RPMI7951 (cell line): ENCODE measurements at places on chromosomes 6 and 20. TPM values are rescaled to one million over a fixed set of nuclear protein-coding genes. Genes with fewer than 3 reads are reported as not detected.

DNA sequence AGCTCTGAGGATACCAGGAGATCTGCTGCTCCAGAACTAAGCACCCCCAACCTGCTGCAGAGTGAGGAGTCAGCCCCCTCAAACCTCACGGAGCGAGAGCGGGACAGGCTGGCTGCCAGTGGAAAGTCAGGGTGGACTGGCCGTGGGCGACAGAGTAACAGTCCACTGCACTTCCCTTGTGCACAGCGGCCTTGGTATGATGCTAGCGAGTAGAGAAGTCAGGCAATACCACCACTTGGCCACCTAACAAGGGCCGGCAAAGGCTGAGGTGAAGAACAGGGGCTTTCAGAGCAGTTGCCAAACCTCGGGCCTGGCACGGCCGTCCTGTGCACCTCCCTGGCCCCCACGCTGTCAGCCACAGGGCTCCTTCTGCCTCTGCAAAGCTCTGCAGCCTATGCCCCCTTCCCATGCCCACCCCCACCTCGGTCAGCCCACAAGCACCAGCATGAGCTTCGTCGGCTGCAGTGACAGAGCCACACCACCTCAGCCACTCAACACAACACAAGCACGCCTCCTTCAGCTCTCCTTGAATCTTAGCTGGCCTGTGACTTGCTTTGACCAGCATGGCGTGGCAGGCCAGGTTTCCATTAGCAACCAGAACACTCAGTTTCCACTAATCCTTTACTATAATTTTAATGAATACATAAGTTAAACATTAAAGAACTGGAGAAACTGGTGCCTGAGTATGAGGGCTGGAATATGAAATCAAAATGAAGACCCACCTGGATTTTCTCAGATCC, 127.6 kb upstream of the SNX9 start:
- no peak for DNase-seq

Gene ZNF335
- 11.9 and 12.0 TPM in 2 replicates for total RNA-seq

DNA sequence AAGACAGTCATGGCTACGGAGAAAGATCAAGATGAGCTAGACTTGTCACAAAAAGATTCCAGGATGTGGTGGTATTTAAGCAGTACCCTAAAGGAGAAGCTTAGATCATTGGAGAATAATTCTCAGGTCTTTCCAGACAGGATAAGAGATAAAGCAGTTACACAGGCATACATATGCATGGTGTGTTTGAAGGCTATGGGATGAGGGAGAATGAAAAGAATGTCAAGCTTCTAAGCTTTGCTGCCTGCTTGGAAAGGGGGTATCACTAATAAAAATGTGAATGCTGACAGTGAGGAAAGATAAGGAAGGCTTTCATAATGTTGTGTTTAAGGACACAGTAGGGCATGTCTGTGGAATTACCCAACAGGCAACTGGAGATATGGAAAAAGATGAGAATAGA, 28.1 kb downstream of the RWDD2A start:
- no peak for DNase-seq

DNA sequence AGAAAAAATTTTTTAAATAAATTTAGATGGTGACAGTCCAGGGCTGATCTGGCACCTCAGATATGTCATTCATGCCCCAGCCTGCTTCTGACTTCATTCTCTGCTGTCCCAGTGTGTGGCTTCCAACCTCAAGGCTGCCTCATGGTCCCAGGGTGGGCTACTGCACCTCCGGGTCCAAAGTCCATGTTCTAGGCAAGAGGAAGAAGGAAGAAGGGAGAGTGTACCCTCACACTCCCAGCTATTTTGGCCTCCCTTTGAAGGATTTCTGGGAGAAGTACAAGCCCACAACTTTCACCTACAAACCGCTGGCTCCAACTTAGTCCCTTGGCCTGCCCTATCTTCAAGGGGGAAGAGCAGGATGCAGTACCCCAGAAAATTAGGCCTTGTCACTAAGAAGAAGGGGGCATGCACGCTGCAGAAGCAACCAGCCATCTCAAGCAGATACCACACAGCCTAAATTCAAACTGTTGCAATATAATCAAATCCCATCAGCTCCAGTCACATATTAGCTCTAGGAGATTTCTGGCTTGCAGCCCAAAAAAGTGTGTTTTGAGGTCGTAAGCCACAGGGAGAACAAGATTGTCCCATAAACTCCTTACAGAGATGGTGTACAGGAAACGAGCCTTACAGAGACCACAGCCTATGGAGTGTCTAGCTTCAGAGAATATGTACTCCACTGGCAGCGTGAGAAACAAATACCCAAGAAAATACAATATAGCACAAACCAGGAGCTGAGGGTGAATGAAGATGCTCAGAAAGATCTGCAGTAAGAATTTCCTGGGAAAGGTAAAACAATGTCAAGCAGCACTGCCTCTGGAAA, 906 bp upstream of the BTN3A2 start:
- peak; percentile 40 for DNase-seq

Gene CTAGE9
- total RNA-seq: not detected in 2 replicates

GRCh38 chr20:50406610-50407136, 103.5 kb upstream of the PTPN1 start:
- no peak for DNase-seq

Gene BPIFB1
- not detected in 2 replicates for total RNA-seq

Gene NEURL2
- total RNA-seq: 3.0 and 5.5 TPM in 2 replicates

DNA sequence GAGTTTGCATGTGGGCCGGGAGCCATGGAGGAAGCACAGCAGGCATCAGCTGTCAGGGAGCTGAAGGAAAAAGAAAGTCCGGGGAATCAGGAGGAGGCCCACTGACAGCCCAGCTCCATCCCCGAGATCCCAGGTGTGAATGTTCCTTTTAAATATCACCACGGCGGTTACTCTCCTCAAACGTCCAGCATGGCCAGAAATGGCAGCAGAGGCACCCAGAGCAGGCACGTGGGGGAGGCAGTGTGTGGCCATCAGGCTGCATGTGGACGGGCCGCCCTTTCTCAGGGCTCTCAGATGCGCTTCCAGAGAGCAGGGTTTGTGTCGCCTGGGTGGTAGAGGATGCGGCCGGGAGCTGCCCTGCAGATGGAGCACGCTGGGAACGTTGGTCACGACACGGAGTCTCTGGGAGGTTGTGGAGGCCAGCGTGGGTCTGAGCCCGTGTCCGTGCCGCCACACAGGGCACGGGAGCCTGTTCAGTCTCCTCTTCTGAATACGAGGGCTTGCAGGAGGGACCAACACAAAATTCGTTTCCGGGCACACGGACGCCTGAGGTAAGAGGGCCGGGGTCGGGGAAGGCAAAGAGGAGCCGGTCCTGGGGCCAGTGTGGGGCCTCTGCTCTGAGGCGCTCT, 45.3 kb upstream of the DACT2 start:
- no peak for DNase-seq

Gene MLN
- not detected in 2 replicates for total RNA-seq

GRCh38 chr20:33236351-33236750, 555 bp downstream of the BPIFA1 start:
- no peak for DNase-seq

DNA sequence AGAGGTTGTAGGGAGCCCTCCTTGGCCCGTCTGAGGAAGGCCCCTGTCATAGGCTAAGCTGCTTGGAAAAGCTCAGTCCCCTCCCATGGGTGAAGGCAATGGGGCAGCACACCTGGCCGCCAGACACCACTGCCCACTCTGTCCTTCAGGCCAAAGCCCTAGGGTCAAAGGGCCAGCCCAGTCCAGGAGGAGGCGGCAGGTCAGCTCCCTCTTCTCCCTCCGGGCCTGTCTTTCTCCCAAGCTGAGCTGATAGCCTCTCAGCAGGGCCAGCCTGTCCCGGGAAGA, 5.1 kb upstream of the CLPSL2 start:
- DNase-seq: no peak

Gene OARD1
- total RNA-seq: 26.1 and 28.0 TPM in 2 replicates

Gene CGA
- total RNA-seq: not detected in 2 replicates

DNA sequence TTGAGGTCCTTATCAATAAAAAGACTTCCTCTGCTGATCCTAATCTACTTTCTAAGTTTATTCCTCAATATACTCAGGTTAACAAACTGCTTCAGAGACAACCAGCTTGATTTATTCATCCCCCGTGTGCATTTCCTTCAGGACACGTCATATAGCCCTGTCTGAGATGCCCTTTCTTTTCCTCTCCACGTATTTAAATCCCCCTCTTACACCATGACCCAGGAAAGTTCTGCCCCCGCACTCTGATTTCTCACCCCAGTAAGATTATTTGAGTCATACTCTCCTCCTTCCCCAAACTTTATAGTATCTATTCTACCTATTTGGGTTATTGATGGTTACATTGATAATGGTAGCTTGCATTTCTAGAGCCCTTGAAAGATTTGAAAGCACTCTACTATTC, 9.8 kb upstream of the CGA start:
- no peak for DNase-seq

GRCh38 chr6:35048631-35049083, 92.5 kb downstream of the TCP11 start:
- peak; percentile 92 for DNase-seq

GRCh38 chr20:50498071-50498776, 12.0 kb upstream of the PTPN1 start:
- DNase-seq: peak; percentile 64

Gene NDUFAF5
- 34.1 and 35.0 TPM in 2 replicates for total RNA-seq

DNA sequence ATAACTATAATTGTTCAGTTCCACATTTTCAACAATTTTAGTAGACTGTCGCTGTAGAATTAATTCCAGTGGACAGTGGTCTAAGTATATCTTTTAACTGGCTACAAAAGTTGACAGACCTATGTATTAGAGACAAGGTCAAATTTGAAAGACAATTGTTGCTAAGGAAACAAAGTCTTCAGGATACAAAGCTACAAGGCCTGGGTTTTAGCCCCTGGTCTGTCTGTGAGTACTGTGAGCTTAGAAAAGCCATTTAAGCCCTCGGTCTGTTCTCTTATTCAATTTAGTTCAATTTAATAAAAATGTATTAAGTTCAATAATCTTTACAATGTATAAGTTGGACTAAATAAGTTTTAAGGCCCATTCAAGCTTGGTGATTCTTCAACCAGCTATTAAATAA, 352.5 kb downstream of the HDGFL1 start:
- no peak for DNase-seq

DNA sequence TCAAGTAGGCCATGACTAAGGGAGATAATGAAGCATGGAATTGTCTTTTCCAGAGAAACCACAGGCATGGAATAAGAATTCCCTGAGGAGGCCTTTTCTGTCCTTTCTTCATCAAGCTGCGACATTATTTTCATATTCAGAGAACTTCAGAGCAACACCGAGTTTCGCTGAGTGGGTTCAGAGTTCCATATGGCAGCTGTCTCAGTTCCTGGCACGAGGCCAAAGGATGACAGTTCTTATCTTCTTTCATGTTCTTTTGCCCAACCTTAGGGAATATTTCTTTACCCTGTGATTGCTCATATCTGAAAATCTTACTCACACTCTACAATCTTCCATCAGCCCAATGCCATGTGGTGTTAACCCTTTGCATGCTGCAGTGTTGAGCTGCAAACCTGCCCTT, 135.3 kb upstream of the BMP2 start:
- DNase-seq: peak; percentile 96

Gene HLA-DMB
- total RNA-seq: 2.5 and 3.1 TPM in 2 replicates

GRCh38 chr6:105545228-105545920, 142.5 kb upstream of the PREP start:
- DNase-seq: no peak

Gene PMEPA1
- total RNA-seq: 27.3 and 28.8 TPM in 2 replicates
